ENCODE measurements at places on chromosomes 16 and 17.
A peak's percentile ranks its signal among the peaks of the same experiment; 100 is the strongest.

GRCh38 chr17:70976447-70976846, 807.1 kb downstream of the KCNJ2 start:
- no peak for ATAC-seq

GRCh38 chr17:81932333-81932983, 4.6 kb downstream of the PYCR1 start:
- ATAC-seq: no peak

DNA sequence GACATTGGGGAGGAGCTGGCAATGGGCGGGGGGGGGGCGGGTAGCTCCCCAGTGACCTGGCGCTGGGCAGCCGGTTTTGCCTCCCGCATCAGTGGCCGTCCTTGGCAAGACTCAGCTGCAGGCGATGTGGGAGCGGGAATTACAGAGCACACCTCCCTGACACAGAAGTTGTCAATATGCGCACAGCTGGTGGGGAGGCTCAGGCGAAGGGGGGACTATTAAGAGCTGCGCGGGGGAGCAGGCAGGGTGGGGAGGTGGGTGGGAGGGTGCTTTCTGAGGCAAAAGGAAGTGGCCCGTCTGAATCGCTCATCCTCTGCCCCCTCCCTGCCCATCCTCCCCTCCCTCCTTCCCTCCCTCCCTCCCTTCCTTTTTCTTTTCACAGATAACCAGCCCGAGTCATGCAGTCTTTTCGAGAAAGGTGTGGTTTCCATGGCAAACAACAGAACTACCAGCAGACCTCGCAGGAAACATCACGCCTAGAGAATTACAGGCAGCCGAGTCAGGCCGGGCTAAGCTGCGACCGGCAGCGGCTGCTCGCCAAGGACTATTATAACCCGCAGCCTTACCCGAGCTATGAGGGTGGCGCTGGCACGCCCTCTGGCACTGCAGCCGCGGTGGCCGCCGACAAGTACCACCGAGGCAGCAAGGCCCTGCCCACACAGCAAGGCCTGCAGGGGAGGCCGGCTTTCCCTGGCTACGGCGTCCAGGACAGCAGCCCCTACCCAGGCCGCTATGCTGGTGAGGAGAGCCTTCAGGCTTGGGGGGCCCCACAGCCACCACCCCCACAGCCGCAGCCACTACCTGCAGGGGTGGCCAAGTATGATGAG, 44.0 kb downstream of the SREBF1 start:
- peak; percentile 8 for ATAC-seq

DNA sequence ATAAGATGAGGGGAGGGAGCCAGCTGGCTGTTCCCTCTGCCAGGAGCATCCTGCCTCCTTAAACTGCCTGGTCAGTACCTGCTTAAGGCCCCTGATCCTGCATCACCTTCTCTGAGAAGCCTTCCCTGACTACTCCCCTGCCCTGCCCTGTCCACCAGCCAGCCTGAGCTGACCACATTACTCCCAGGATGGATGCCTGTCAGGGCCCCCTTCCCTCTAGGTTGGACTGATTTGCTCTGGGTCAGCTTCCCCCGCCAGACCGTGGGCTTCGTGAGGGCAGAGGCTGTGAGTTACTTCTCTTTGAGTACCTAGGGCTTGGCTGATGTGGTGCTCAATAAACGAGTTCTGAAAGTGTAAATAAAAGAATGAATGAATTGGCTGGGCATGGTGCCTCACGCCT, 63.3 kb downstream of the WSB1 start:
- no peak for ATAC-seq

GRCh38 chr17:68441070-68441770, 16.1 kb downstream of the WIPI1 start:
- ATAC-seq: no peak

GRCh38 chr16:48378836-48379235, 6.4 kb downstream of the SIAH1 start:
- ATAC-seq: no peak

GRCh38 chr17:68776451-68776850, 175.3 kb upstream of the FAM20A start:
- ATAC-seq: no peak

Measured in SK-N-SH treated with all-trans-retinoic acid at 6 μM for 48 hours (cell line).